Lower leg skin (tissue), 4 donors: ENCODE measurements at places on chromosomes 3 and 15. TPM values are rescaled to one million over a fixed set of nuclear protein-coding genes. Genes with fewer than 3 reads are reported as not detected.

SCN11A gene
- total RNA-seq, result 0.04 TPM

KLF15 gene
- total RNA-seq, result 16.4 TPM

HRG gene
- not detected for total RNA-seq

CHL1 gene
- total RNA-seq, result 45.3 TPM

SLC6A11 gene
- total RNA-seq, result 5.7 TPM

SMAD6 gene
- 9.1 TPM for total RNA-seq

MBNL1 gene
- total RNA-seq, result 271 TPM

CKMT1B gene
- total RNA-seq, result 31.8 TPM

GRIP2 gene
- 5.2 TPM for total RNA-seq

MYD88 gene
- total RNA-seq, result 23.6 TPM

CMTM8 gene
- 11.0 TPM for total RNA-seq

CCR3 gene
- total RNA-seq, result 2.3 TPM

SLC35G2 gene
- total RNA-seq, result 2.9 TPM

KLHL24 gene
- total RNA-seq, result 107 TPM

CHRNB4 gene
- total RNA-seq, result not detected

CSTA gene
- total RNA-seq, result 229 TPM

NXPE3 gene
- total RNA-seq, result 2.8 TPM

AQP9 gene
- total RNA-seq, result 31.4 TPM

TTLL13 gene
- not detected for total RNA-seq
